ENCODE measurements at places on chromosomes 7 and 10.

GRCh38 chr7:41241641-41242040 lies 461.2 kb downstream of the INHBA start:
- H3K4me3 ChIP-seq: no peak overlapping the region
- H3K4me1 ChIP-seq: no peaks in the 10 kb centered on the region
- H3K27ac ChIP-seq: no peak overlapping the region
- DNase-seq: no peak
- no peaks in the 10 kb centered on the region for H3K27me3 ChIP-seq

DNA sequence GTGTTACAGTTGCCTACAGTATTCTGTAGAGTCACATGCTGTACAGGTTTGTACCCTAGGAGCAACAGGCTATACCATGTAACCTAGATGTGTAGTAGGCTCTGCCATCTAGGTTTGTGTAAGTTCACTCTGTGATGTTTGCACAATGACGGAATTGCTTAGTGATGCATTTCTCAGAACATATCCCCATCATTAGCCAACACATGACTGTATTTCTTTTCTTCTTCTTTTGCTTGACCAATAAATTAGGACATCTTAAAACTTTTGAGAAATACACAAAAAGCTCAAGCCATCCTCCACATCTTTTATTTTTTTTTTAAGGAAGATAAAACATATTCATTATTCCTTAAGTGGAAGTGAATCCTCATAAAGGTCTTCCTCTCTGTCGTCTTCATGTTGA lies 5.4 kb upstream of the PFKFB3 start:
- no peak overlapping the region for H3K4me3 ChIP-seq
- no peak overlapping the region for H3K27ac ChIP-seq

GRCh38 chr7:32892521-32893206 lies 1.1 kb upstream of the KBTBD2 start:
- peak overlapping the region; percentile 75 for H3K4me3 ChIP-seq
- peaks cover 9% of the 10 kb centered on the region for H3K4me1 ChIP-seq
- no peaks in the 10 kb centered on the region for H3K27me3 ChIP-seq
- H3K27ac ChIP-seq: peak overlapping the region; percentile 99

DNA sequence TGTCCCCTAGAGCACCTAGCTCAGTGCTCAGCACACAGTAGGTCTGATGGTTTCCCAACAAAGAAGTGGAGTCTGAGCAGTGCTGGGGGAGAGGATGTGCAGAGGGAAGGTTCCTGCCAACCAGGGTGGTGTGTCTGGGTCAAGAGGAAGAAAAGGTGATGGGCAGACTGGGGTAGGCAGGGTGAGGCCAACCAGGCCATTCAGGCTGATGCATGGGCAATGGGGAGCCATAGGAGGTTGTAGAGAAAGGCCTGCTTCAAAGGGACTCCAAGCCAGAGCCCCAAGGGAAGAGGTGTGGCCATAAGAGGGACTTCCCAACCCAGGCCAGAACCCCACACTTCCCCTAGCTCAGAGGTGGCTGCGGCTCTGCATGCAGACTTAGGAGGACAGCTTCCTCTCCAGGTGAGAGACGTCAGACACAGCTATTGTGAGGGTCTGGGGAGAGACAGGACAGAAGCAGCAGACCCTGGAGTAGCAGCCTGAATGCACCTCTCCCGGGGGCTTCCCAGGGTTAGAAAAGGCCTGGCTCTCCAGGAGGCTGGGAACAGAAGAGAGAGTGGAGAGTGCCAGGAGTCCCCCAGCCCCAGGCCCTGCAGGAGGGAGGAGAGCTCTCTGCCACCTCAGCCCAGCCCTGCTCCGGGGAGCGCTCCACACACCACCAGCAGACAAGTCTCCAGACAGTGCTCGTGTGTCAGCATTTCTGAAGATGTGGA lies 87.4 kb upstream of the ZMIZ1 start:
- no peaks in the 10 kb centered on the region for H3K36me3 ChIP-seq
- no peak overlapping the region for H3K27ac ChIP-seq
- DNase-seq: no peak
- H3K4me1 ChIP-seq: peaks cover 28% of the 10 kb centered on the region

GRCh38 chr7:130299866-130300265 lies 6.9 kb downstream of the CPA4 start:
- H3K4me1 ChIP-seq: peaks cover 15% of the 10 kb centered on the region
- no peaks in the 10 kb centered on the region for H3K27me3 ChIP-seq
- H3K27ac ChIP-seq: no peak overlapping the region
- H3K4me3 ChIP-seq: no peak overlapping the region
- DNase-seq: no peak

- H3K27me3 ChIP-seq: no peaks in the 10 kb centered on the region
- peak overlapping the region; percentile 82 for H3K4me3 ChIP-seq
- DNase-seq: no peak
- H3K27ac ChIP-seq: peak overlapping the region; percentile 80
- H3K4me1 ChIP-seq: peaks cover 17% of the 10 kb centered on the region
These were observed 805 bp downstream of the ZNF736 start for GRCh38 chr7:64314566-64314965.

GRCh38 chr10:119149729-119150128 lies 15.8 kb downstream of the SFXN4 start:
- DNase-seq: no peak
- H3K4me3 ChIP-seq: no peak overlapping the region
- no peaks in the 10 kb centered on the region for H3K27me3 ChIP-seq
- no peak overlapping the region for H3K27ac ChIP-seq
- no peaks in the 10 kb centered on the region for H3K4me1 ChIP-seq
- peaks cover 62% of the 10 kb centered on the region for H3K36me3 ChIP-seq

DNA sequence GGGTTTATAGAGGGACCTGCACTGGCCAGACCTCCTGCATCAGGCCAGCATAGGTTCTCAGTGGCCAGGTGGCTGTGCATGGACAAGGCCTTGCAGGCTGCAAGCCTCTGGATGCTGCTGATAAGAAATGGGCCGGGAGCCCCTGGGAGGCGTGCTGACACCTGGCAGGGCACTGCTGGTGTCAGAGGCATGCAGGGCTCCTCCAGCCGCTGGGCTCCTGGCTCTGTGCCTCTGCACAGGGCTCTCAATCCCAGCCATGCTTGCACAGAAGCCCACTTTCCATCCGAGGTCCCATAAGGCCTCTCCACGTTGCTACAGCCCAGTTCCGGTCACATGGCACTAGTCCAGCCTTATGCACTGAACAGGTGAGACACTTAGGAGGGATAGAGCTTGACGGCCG lies 27.3 kb downstream of the ANTXRL start:
- no peak overlapping the region for H3K27ac ChIP-seq
- no peaks in the 10 kb centered on the region for H3K36me3 ChIP-seq
- no peaks in the 10 kb centered on the region for H3K4me1 ChIP-seq
- H3K4me3 ChIP-seq: no peak overlapping the region
- H3K27me3 ChIP-seq: no peaks in the 10 kb centered on the region

DNA sequence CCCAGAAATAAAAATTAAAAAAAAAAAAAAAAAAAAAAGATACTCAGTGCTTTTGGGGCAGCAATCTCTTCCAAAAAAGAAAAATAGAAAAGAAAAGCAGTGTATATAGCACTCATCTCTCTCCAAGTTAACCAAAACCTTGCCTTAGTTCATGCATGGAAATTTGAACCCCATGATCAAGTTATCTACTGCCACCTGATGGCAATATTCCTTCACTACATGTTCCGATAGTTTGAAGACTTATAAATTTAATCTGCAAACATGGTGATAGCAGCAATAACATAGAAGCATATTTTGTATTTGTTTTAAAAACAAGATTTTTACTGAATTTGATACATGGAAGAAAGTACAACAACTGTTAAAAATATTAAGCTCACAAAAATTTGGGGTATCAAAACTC lies 48.6 kb upstream of the SLIT1 start:
- peak; percentile 84 for DNase-seq

DNA sequence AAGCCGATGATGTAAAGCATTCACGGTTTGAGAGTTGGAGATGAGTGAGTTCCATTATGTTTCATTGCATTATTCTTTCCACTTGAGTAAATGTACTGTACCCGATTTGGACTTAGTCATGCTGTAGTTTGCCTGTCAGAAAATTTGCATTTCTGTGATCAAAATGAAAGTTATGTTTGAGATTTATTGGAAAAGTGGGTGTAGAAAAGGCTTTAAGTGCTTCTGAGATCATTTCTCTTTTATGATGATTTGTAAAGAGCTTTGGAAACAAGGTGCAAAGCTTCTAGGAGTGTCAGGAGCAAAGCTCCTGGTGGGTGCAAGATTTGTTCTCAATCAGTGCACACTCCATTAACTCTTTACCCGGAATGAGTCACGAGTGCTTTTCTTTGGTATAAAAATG lies 204.1 kb upstream of the POM121L12 start:
- H3K27me3 ChIP-seq: no peaks in the 10 kb centered on the region
- no peak overlapping the region for H3K4me3 ChIP-seq
- H3K27ac ChIP-seq: no peak overlapping the region
- no peaks in the 10 kb centered on the region for H3K36me3 ChIP-seq

DNA sequence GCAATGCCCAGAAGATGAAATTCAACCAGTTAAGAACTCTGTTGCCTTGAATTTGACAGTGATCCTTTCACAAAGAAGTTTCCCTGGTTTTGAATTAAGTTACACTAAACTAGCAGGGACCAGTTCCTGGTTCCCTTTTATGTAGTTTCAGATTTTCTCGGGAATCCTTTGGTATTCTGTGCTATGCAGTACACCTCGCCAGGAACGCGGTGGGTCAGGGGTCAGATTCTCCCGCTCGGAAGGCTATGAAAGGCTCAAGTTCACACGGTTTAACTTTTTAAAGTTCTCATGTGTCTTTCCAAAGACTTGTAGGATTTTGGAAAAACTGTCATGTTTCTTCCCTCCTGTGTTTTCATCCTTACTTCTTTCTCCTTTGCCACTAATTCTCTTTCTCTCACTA lies 104.7 kb upstream of the PRR15 start:
- no peaks in the 10 kb centered on the region for H3K36me3 ChIP-seq
- no peak overlapping the region for H3K27ac ChIP-seq
- no peak for DNase-seq
- peaks cover 7% of the 10 kb centered on the region for H3K4me1 ChIP-seq
- no peak overlapping the region for H3K4me3 ChIP-seq

GRCh38 chr10:77877441-77878344 lies 48.9 kb downstream of the DLG5 start:
- H3K4me3 ChIP-seq: no peak overlapping the region
- DNase-seq: no peak
- H3K27ac ChIP-seq: no peak overlapping the region
- no peaks in the 10 kb centered on the region for H3K36me3 ChIP-seq
- H3K4me1 ChIP-seq: peaks cover 38% of the 10 kb centered on the region

- H3K27me3 ChIP-seq: no peaks in the 10 kb centered on the region
- peaks cover 5% of the 10 kb centered on the region for H3K4me1 ChIP-seq
- no peak overlapping the region for H3K4me3 ChIP-seq
- no peak overlapping the region for H3K27ac ChIP-seq
- H3K36me3 ChIP-seq: no peaks in the 10 kb centered on the region
- DNase-seq: no peak
These were observed 107.5 kb downstream of the ELMO1 start for GRCh38 chr7:37341033-37341630.

DNA sequence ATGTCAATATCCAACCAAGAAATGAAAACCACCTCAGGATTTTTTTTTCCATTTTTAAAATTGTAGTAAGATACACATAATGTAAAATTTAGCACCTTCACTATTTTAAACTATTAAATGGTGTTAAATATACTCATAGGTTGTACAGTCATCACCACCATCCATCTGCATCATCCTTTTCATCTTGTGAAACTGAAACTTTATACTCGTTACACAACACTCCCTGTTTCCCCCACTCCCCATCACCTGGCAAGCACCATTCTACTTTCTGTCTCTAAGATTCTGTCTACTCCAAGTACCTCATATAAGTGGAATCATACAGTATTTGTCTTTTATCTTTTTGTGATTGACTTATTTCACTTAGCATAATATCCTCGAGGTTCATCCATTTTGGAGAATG lies 335.2 kb upstream of the NPSR1 start:
- H3K4me3 ChIP-seq: no peak overlapping the region
- peaks cover 6% of the 10 kb centered on the region for H3K4me1 ChIP-seq
- H3K27me3 ChIP-seq: no peaks in the 10 kb centered on the region
- H3K27ac ChIP-seq: no peak overlapping the region
- no peaks in the 10 kb centered on the region for H3K36me3 ChIP-seq

DNA sequence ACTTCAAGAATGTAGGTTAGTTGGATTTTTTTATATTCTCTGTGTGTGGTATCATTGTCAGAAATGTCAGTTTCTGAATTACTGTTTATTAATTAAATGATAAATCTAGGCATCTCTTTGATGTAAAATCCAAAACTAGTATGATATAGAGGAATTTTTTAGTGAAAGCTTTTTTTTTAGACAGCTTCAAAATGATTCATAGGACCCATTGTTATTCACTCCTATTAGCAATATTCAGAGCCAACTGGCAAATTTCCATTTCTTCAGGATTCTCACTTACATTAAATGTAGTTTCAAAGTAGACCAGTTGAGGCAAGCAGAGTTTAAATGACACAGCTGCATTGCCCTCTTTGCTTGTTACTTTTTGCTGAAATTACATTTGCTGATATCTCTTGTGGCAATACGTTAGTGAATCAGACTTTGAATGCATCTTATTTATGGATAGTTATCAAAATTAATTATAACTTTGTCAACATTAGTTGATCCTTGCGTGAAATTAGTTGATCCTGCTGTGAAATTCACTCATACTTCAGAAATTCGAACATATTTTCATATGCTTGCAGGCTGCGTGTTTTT lies 20.3 kb downstream of the ZNF277 start:
- no peak overlapping the region for H3K4me3 ChIP-seq
- peaks cover 2% of the 10 kb centered on the region for H3K4me1 ChIP-seq
- no peak overlapping the region for H3K27ac ChIP-seq
- no peaks in the 10 kb centered on the region for H3K36me3 ChIP-seq

- H3K27me3 ChIP-seq: no peaks in the 10 kb centered on the region
- DNase-seq: no peak
- H3K27ac ChIP-seq: no peak overlapping the region
- no peak overlapping the region for H3K4me3 ChIP-seq
These were observed 15.6 kb downstream of the SMURF1 start for GRCh38 chr7:99128076-99128950.

GRCh38 chr10:132713421-132714095 lies 72.4 kb downstream of the NKX6-2 start:
- peaks cover 47% of the 10 kb centered on the region for H3K4me1 ChIP-seq
- no peak for DNase-seq
- peak overlapping the region; percentile 35 for H3K27ac ChIP-seq
- H3K36me3 ChIP-seq: peaks cover 56% of the 10 kb centered on the region
- H3K4me3 ChIP-seq: no peak overlapping the region

DNA sequence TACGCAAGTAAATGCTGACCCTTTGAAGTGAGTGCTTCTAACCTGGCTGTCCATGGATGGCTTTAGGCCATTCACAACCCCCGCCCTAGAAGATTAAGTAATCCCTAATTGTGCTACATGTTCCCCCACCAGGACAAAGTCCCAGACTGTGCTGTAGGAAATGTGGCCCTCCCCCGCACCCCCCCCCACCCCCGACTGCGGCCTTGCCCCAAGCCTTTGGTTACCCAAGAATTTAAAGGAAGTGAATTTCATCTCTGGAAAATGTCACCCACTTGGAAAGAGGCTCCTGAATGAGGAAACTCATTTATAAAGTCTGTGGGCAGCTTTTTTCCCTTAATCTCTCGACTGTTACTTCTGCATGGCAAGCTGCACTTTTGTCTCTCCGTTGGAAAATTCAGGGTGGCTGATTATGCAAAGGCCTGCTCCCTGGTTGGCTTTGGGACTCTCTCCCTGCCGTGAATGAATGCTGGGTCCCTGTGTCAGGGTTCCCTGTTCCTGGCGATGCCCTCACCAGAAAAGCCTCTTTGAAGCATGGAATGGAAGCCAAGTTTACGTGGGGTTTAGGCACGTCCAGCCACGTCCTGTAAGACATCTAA lies 31.4 kb upstream of the AQP1 start:
- H3K4me1 ChIP-seq: peaks cover 4% of the 10 kb centered on the region
- H3K4me3 ChIP-seq: no peak overlapping the region
- no peak for DNase-seq
- no peaks in the 10 kb centered on the region for H3K27me3 ChIP-seq
- no peak overlapping the region for H3K27ac ChIP-seq

- H3K4me1 ChIP-seq: peaks cover 69% of the 10 kb centered on the region
- peak overlapping the region; percentile 59 for H3K4me3 ChIP-seq
- DNase-seq: peak; percentile 55
- H3K36me3 ChIP-seq: peaks cover 64% of the 10 kb centered on the region
These were observed 2.1 kb downstream of the FAM20C start for GRCh38 chr7:194252-195009.
